ENCODE measurements at places on chromosomes 13 and 19. TPM values are rescaled to one million over a fixed set of nuclear protein-coding genes. Genes with fewer than 3 reads are reported as not detected.

GRCh38 chr19:14979476-14980255 is at the start of gene SLC1A6:
SLC1A6 (minus strand) TSS chr19:14979864; CDS start chr19:14972910, 6,954 bp downstream.
- no peak for DNase-seq

- no peak for DNase-seq
Measured at GRCh38 chr19:49544154-49544553, 16.4 kb downstream of the RCN3 start.

DNA sequence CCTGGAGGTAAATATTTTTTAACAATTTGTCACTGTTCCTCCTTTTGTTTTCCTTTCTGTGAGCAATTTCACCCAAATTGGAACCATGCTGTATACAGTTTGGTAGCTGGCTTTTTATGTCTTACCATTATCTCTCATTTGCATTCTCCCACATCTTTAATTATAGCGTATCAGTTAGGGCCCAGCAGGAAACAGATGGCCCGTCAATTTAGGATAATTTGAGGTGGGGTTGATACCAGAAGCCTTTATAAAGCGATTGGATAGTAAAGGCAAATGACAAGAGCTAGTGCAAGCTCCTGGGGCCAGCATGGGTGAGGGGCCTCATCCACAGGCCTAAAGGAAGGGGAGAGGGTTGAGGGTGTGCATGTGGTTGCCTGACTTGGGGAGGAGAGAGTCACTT is 3.8 kb upstream of the IFNL4 start:
- no peak for DNase-seq

DNA sequence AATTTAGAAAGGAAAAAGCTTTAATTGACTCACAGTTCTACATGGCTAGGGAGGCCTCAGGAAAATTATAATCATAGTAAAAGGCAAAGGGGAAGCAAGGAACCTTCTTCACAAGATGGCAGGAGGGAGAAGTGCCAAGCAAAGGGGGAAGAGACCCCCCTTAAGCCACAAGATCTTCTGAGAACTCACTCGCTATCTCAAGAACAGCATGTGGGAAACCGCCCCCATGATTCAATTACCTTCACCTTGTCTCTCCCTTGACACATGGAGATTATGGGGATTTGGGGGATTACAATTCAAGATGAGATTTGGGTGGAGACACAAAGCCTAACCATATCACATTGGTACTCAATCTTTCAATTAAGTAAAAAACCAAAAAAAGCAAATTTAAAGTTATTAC is 1778.7 kb upstream of the MIR17HG start:
- DNase-seq: no peak

IRGC gene
- not detected for total RNA-seq

SLC35E1 gene
- 46.8 TPM for total RNA-seq

ABCC4 gene
- 11.5 TPM for total RNA-seq

Measured in T-cell (primary cell).